ENCODE measurements at places on chromosomes 4 and X.

GRCh38 chr4:12761694-12762093 is 722.4 kb downstream of the RAB28 start:
- DNase-seq = no peak

DNA sequence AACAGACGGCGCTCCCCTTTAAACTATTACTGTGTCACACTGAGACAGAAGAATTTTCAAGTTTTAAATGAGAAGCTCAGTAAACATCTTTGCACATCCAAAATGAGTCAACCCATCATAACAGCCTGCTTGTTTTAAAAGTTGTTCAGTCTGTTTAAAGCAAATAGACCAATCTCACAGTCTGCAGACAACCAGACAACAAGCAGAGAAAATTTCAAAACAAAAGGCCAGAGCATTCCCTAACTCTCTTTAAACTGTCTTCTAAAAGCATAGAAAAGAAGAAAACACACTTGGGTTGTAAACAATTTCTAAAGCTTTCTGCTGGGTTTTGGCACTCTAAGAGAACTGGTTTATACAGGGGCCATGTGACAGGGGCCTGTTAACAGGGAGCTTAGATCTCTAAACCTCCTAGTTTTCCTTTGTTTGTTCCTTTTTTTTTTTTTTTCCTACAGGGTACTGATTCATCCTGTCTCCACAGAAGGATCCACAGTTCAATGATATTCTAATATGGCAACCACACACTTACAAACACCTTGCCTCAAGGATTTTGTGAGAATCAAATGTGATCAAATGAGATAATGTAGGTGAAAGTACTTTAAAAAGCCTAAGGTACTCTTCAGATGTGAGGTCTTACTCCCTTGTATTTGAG is 100.8 kb upstream of the MAML3 start:
- no peak for DNase-seq

GRCh38 chr4:125620066-125620860 is 305.5 kb downstream of the FAT4 start:
- DNase-seq = no peak

DNA sequence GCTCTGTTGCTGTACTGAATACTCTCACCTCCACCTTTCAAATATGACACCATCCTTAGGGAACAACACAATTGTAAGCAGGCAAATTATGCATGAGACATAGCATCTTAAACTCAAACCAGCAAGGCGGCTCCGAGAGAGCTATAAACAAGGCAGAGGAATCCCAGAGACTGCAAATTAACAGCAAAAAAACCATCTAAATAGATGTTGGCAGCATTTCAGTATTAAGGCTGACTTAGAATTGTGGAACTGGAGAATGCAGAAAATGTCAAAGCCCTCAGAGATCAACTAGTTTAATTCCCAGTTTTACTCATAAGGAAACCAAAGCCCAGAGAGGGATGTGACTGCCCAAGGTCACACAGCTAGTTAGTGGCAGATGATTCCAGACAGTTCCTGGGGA is 37.2 kb upstream of the SPANXC start:
- no peak for DNase-seq

DNA sequence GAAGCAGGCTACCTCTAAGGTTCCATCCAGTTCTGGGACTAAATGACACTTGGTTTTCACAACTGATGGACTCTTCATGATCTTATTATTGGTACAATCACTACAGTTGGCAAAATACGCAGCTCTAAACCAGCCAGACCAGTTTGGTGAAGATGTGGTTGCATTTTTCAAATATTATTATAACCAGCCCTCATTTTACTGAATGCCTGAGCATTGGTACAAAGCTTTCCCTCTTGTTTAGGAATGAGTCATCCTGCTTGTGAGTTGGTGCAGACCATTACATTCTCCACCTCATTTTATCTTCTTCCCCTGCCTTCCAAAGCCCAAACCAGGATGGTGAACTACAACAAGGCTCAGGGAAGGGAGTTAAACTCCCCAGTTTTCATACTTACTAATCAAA is 223.1 kb downstream of the KDR start:
- no peak for DNase-seq
